ENCODE measurements at places on chromosomes 12 and 14.

DNA sequence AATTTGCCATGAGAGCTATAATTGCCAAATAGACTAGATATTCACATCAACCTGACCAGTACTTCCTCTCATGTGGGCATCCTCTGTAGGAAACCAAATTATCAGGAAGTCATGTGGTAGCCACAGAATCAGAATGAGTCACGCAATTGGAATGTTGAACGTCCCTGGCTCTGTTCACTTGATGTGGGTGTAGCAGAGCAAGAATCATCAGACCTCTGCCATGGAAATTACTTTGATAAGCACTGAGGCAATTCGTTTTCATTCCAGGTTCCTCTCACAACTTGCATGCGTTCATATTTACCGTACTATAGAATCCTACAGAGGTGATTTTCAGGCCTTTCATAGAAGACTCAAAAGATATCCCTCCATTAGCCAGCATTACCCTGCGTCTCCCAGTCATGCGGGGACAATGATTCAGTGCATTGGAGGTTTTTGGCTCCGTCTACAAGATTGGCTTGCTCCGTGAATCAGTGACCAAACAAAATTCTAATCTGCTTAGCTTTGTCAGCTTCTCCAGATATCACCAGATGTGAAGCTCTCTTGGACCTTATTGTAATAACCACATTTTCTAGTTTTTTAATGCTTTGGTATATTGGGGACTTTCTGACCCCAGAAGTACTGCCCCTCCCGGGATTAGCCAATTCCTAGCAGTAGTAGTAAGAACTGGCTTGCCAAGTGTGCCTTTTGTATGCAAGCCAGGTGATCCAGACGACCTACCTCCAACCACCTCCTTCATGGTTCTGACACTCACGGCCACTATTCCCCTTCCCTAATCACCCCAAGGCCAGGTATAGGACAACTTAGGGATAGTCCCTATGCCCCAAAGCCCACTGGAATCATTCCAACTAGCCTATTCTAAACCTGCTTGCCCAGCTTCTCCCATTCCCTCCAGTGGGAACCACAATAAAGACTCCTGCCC lies 133.4 kb downstream of the KICS2 start:
- DNase-seq, result peak; percentile 64

- DNase-seq, result no peak
Measured at GRCh38 chr12:113874999-113875561, 91.0 kb downstream of the RBM19 start.

DNA sequence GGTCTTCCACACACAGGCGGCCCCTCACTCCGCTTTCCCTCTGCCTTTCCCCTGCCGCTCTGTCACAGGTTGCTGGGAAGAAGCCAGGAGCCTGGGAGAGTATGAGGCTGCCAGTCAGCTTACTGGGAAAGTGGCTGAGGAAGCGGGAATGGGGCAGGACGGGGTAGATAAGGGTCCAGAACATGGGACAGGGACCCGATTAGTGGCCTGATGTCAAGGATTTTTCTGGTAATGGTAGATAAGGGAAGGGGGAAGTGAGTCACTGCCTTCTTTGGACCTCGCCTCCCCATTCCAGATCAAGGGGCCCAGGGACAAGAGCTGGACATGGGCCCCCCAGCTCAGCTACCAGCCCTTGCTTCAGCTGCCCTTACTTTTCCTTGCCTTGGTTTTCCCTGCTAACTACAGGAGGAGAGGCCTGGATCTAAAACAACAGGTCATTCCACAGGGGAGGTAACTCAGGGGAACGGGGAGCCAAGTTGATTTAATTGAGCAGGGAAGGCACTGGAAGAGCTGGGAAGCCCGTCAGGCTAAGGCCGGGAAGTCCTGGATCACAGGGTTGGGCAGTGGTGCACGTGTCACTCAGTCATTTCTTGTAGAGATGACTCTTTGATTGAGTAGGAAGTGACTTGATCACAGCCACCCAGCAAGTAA lies 3.5 kb upstream of the LPAR5 start:
- DNase-seq, result no peak

DNA sequence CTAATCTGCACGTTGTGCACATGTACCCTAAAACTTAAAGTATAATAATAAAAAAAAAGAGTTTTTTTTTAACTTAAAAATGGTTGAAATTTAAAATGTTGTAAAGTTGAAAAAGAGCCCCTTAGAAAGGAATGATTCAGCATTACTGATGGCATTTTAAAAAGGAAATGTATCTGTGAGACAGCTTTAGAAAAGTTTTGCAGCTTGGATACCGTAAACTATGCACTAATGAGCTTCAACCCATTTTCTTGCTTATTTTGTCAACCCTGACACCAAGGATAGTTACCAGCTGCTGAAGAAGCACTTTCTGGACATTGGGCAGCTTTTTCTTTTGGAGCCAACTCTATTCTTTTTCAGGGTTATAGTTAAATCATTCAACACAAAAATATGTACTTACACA lies 4.3 kb downstream of the BICD1 start:
- no peak for DNase-seq

GRCh38 chr14:98093111-98093510 lies 1178.9 kb downstream of the BCL11B start:
- no peak for DNase-seq

- DNase-seq, result no peak
Measured at GRCh38 chr14:27881646-27882045, 884.9 kb upstream of the FOXG1 start.

- DNase-seq, result no peak
Measured at GRCh38 chr14:62301911-62302310, 539.7 kb downstream of the SNAPC1 start.

DNA sequence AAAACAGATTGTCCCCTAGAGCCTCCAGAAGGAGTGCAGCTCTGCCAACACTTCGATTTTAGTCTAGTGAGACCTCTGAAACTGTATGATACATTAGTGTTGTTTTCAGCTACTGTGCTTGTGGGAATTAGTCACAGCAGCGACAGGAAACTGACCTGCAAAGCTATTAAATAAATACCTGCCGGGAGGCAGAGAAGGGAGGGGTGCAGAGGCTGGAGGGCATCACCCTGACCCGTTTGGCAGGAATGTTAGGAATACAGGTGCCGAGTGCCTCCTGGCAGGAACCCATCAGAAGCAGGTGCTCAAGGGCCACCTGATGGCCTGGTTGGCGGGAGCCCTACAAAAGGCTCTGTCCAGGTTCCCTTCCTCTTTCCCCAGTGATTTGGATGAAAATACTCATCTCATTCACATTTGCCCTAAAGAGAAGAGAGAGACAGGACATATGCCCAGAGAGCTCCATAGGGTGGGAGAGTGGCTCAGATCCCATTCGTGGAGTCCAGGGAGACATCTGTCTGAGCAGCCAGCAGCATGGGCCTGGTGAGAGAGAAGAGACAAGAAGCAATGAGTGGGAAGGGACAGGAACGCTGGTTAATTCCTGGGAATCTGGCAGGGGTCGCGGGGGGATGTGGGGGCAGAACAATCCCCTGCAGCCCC lies 44.6 kb downstream of the C14orf132 start:
- DNase-seq, result no peak

- no peak for DNase-seq
Measured at GRCh38 chr12:116528498-116528897, 30.7 kb upstream of the MAP1LC3B2 start.

DNA sequence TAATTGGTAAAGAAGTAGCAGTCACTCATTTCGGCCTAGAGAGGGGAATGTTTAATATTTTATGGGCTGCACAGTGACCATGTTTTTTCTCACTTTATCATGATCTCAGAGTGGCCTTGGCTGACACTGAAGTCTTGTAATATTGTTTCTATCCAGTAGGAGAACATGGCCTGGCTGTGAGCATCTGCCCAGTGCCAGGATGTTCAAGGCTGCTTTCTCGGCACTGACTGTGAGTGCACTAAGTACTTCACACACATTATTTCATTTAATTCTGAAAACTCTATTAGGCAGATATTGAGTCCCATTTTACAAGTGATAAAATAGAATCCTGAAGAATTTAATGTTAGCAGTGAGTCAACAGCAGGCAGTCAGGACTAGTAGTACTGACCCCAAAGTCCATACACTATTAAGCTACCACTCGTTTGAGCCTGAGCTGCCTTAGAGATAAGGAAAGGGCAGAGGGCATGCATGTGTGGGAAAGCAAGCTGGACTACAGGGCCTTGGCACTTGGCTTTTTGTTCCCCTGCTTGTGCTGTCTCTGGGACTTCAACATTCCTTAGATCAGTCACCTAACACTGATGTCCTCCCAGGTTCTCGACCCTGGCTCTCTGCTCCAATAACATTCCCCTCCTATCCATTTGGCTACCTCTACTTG lies 42.2 kb upstream of the APPL2 start:
- no peak for DNase-seq

GRCh38 chr12:131535779-131536178 lies 175.1 kb upstream of the SFSWAP start:
- no peak for DNase-seq

GRCh38 chr12:93667672-93668071 lies 9.5 kb upstream of the CRADD start:
- no peak for DNase-seq

- peak; percentile 8 for DNase-seq
Measured at GRCh38 chr12:120039711-120040110, 50.7 kb downstream of the BICDL1 start.

DNA sequence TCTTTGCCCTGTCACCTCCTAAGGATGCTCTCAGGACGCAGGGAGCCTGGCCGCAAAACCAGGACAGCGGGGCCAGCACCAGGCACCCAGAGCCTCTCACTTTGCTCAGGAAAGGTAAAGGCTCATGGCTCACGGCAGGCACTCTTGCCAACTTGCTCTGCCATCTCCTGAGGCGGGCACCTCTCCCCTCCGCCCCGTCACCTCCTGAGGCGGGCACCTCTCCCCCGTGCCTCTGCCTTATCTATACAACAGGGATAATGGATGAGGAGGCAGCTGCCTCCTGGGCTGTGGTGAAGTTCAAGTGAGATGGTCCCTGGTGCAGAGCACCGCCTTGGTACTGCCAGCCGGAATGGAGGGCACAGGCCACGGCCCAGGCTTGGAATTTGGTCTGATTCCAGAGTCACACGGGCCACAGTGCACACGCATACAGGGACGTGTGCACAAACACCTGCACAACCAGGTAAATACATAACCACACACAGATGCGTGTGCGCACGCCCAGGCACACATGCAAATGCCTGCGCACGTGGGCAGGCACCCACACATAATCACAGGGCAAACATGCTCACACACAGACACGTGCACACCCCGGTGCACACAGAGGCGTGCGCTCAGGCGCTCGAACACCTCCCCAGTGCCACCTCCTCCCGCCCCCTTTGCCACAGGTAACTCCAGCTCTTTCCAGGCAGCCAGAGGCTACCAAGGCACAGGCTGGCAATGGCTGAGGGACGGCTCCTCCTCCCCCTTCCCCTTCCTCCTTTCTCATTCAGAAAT lies 11.6 kb downstream of the DEGS2 start:
- DNase-seq, result peak; percentile 63

DNA sequence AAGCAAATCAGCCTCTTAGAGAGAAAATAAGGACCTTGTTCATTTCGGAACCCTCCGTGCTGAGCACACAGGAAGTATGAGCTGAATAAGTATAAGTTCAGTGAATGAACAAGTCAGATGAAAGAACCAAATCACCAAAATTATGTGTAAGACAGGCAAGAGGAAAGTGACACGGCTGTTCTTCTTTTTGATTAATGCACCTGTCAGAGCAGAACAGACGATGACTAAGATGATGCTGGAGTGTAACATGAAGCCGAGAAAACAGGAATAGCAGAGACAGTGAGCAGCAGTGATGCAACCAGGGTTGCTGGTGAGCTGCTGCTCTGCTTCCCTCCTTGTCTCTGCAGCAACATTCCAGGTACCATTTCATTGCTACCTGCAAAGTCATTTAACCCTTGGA lies 861.1 kb downstream of the GALC start:
- peak; percentile 49 for DNase-seq

Measured in putamen (tissue), 1 donor.